ENCODE measurements at places on chromosomes 5 and 9.

DNA sequence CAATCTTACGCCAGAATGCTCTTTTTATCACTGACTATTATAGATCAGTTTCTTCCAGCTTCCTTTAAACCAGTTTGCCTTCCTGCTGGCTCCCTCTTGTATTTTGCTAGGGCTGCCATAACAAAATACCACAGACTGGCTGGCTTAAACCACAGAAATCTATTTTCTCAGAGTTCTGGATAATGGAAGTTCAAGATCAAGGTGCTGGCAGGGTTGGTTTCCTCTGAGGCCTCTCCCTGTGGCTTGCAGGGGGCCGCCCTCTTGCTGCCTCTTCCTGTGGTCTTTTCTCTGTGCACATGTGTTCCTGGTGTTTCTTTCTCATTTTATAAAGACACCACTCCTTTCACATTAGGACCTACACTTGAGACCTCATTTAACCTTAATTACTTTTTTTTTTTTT, 6.8 kb upstream of the FXN start:
- DNase-seq: no peak

DNA sequence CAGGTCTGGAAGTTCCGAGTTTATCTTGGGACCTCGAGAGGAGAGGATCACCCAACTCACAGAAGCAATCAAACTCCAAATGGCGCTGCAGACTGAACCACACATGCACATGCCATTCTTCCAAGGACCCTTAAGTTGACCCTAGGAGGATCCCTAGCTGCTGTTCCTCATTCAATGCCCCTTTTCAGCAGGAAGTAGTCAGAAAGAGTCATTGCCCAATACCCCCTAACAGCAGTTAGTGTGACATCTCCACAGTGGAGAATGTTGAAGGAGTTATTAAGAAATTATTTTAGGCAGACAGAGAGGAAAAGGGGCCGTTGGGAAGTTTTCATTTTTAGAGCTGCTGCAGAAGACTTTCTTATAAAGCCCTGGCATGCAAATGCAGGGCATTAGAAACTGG, 229.9 kb upstream of the DAB2 start:
- DNase-seq: no peak

DNA sequence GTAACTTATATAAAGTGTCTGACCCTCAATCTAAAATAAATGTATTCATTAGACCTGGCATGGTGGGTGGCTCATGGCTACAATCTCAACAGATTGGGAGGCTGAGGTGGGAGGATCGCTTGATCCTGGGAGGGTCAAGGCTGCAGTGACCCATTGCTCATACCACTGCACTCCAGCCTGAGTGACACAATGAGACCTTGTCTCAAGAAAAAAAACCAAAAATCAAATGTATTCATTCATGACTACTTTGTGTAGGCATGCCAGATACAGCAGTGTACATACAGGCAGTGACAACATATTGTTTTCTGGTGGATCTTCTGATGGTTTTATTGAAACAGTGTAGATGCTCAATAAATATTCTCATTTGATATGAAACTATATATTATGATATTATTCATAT, 201.0 kb downstream of the TRIM32 start:
- DNase-seq: no peak

- no peak for DNase-seq
Observed at GRCh38 chr5:118996098-118996497, 7.8 kb upstream of the DTWD2 start.

GRCh38 chr9:29822458-29822857, 2249.2 kb upstream of the C9orf72 start:
- DNase-seq: no peak

DNA sequence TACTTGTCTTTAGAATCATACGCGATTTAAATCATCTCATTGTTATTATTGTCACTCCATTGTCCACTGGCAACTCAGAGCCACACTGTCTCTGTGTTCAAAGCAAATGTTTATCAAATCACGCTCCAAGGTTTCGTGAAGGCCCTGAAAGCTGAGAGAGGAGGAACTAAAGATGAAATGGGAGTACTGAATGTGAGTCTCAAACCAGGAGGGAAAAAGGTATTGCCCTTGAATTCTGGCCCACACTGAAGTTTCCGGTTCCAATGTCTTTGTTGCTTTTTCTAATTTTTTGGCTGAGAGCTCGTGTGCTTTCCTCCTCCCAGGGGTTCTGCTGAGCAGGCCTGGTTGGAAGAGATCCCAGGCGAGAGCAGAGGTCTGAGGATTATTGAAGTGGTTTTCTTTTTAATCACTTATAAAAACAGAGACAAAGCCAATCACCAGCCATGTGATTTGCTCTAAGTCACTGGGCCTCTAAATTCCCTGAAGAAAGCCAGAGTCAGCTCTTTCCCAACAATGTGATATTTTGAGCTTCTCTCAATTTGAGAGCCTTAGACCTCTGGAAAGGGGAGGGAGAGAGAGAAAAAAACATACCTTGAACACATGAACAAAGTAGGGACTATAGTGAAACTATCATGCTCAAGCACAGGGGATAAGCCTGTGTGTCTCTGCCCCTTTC, 420.8 kb upstream of the GRAMD2B start:
- no peak for DNase-seq

GRCh38 chr5:107361945-107362344, 308.8 kb downstream of the EFNA5 start:
- DNase-seq: peak; percentile 28

DNA sequence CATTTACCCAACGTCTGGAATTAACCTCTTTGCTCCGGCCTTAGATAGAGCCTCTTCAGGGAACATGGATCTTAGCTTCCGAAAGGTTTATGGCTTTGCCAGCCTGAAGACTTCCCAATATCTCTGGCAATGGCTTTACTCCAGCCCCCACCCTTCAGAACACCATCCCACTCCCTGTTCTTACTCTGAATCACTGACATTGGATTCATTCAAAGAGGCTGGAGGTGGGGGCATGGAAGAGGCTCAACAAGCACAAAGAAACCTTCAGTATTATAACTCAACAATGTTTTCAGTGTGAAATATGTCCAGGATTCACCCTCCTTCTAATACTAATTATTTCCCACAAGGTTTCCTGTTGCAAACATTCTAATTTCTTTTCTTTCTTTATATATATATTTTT, 91.5 kb downstream of the ASTN2 start:
- DNase-seq: no peak
